ENCODE measurements at places on chromosomes 4 and X. TPM values are rescaled to one million over a fixed set of nuclear protein-coding genes. Genes with fewer than 3 reads are reported as not detected.

- DNase-seq = no peak
Measured at GRCh38 chr4:128782875-128783614, 26.5 kb upstream of the JADE1 start.

DNA sequence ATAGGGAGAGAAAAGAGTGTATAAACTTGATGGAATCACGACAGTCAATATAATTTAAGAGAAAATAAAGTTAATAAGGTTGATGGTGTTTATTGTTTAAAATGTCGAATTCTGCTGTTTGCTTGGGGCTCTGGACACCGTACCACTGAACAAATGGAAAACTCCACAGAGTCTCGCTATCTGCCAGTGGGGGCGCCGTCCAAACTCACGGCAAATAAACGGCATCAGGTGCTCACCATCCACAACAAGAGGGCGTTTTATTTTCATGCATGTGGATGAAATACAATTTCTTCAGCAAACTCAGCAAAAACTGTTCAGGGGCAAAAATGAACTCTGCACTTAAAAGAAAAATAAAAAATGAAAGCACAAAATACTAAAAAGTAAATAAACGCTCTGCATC, 46.6 kb upstream of the FAM47C start:
- DNase-seq = no peak

GRCh38 chr4:101074326-101074725, 273.0 kb downstream of the PPP3CA start:
- DNase-seq = no peak

DNA sequence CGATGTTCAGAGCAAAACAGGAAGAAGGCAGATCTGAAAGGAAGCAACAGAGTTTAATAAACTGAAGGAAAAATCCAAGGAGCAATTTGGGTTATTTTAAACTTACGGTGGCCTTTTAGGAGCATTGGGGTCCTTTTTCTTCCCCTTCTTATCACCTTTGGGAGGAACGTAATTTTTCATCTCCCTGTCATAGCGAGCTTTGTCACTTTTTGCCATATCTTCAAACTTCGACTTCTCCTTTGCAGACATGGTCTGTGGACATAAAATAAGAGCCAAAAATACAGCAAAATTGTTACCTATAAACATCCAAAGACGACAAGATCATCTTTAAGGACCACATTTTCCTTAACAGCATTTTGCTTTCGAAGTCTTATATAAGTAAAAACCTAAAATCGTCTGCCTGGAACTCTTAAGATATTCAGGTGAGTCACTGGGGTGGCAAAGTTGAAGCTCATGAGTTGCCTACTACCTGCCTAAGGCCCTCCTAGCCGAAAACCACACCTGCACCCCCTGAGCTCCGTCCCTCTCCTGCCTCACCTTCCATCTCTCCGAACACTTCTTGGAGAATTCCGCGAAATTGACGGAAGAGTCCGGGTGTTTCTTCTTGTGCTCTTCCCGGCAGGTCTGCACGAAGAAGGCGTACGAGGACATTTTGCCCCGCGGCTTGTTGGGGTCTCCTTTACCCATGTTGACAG, 1.0 kb downstream of the HMGB2 start:
- no peak for DNase-seq

DNA sequence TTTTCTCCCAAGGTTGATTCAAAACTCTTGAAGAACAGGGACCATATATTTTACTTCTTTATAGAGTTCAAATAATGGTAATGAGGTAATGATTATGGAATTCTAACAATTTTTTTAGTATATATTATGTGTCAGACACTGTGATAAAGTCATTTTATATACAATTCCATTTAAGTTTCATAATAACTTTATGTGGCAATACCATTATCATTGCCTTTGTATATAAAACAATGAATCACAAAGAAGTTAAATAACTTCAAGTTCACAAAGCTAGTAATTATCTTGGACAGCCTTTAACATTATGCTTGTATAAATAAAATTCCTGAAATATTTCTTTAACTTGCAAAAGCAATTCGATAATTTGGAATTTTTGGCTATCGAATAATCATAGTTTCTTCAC, 20.6 kb downstream of the MAGEC1 start:
- no peak for DNase-seq

- no peak for DNase-seq
Measured at GRCh38 chrX:122622795-122623194, 561.3 kb upstream of the GRIA3 start.

- no peak for DNase-seq
Measured at GRCh38 chr4:82559735-82560120, 2.1 kb downstream of the TMEM150C start.

- no peak for DNase-seq
Measured at GRCh38 chrX:40755291-40756249, 20.2 kb upstream of the MED14 start.

- no peak for DNase-seq
Measured at GRCh38 chrX:112630187-112630586, 49.6 kb downstream of the LHFPL1 start.

GRCh38 chrX:18297251-18297650, 57.2 kb downstream of the SCML2 start:
- no peak for DNase-seq

DNA sequence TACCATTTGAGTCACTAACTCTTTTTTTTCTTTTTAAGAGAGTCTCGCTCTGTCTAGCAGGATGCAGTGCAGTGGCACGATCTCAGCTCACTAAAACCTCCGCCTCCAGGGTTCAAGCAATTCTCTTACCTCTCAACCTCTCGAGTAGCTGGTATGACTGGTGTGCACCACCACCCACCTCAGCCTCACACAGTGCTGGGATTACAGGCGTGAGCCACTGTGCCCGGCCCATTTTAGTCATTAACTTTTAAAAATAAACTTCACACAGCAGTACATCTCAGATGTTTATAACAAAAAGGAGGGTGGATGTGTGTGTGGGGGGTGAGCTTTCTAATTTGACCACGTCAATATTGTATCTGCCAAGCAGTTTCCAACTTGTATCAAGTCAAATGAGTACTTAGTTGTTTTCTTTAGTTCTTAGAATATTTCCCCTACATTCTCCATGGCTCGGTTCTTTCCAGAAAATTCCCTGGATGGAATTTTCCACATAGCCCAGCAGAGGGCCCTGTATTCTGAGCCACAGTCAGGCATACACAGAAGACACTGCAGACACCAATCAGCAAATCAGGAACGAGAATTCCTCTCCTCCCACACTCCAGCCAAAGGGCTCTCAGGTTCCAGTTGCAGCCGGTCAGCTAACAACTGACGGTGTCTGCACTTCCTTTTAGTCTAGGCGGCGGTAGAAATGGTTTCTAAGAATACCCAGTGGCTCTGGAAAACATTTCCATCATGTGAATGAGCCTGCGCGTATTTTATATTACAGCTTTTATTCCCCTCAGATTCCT, 20.1 kb upstream of the ARAF start:
- DNase-seq = peak; percentile 82

- no peak for DNase-seq
Measured at GRCh38 chr4:38762560-38762959, 20.2 kb downstream of the TLR10 start.

DNA sequence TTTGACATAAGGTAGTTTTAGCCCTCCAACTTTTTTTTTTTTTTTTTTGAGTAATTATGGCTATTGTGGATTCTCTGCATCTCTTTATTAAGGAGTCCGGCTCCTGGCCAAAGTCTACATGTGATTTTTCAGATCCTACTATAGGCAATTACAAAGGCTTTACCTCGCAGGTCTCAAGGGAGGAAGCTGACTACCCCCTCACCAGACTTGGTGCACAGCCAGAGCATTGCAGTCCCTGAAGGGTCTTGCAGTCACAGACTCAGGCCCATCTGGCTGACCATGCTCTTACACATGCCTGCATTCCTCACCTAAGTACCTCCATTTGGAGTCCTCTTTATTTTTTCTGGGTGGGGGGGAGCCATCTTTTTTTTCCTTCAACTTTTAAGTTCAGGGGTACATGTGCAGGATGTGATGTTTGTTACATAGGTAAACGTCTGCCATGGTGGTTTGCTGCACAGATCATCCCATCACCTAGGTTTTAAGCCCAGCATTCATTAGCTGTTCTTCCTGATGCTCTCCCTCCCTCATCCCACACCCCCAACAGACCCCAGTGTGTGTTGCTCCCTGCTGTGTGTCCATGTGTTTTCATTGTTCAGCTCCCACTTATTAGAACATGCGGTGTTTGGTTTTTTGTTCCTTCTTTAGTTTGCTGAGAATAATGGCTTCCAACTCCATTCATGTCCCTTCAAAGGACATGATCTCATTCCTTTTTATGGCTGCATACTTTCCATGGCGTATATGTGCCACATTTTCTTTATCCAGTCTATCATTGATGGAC, 88.4 kb upstream of the STIM2 start:
- DNase-seq = no peak

- no peak for DNase-seq
Measured at GRCh38 chrX:38402118-38402517, 49.7 kb downstream of the OTC start.

DNA sequence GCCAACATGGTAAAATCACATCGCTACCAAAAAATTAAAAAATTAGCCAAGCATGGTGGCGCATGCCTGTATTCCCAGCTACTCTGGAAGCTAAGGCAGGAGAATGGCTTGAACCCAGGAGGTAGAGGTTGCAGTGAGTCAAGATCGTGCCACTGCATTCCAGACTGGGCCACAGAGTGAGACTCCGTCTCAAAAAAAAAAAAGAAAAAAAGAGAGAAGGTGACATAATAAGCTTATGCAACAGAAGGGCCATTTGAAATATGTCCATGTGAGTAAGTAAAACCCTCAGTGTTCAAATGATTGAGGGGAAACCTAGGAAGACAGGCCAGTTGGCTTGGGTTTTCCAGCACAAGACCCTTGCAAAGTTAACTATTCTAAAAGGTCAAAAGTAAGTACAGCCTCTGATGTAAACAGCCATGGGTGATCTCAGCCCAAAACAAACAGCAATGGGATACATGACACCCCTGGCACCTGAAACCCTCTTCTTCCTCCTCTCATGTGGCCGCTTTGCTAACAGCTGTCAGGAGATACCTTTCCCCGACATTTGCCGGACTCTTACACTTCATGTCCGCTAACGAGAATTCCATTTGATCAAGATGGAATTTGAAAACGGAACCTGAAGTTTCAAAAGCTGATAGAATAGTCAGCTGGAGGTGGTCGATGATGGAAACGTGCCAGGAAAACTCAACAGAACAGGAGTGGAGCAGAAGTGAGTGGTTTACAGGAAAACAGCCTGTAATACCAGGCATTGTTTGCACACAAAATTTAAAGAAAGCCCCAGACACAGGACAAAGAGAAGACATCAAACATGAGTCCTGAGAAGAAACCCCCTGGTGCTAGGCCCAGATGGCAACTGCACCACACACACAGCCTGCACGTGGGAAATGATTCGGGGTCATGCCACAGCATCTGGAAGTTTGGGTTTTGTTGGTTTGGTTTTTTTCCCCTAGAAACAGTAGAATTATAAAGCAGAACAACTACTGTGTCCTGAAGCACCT, 93.0 kb upstream of the STS start:
- no peak for DNase-seq

Gene DCX
- 2.8 TPM for polyA plus RNA-seq

Gene CFAP47
- polyA plus RNA-seq = 1.1 TPM

Gene CT45A10
- not detected for polyA plus RNA-seq

Gene SPARCL1
- polyA plus RNA-seq = 27.1 TPM

Gene CLDN22
- 0.59 TPM for polyA plus RNA-seq
